Spinal cord (tissue), 10 donors: ENCODE measurements at places on chromosomes 5 and 9. TPM values are rescaled to one million over a fixed set of nuclear protein-coding genes. Genes with fewer than 3 reads are reported as not detected.

GRCh38 chr5:132438917-132439316 lies 51.7 kb downstream of the IRF1 start:
- no peaks in the 10 kb centered on the region for H3K36me3 ChIP-seq
- no peak overlapping the region for H3K27ac ChIP-seq
- H3K4me3 ChIP-seq = no peak overlapping the region
- DNase-seq = no peak
- no peaks in the 10 kb centered on the region for H3K27me3 ChIP-seq
- H3K4me1 ChIP-seq = peaks cover 9% of the 10 kb centered on the region

DNA sequence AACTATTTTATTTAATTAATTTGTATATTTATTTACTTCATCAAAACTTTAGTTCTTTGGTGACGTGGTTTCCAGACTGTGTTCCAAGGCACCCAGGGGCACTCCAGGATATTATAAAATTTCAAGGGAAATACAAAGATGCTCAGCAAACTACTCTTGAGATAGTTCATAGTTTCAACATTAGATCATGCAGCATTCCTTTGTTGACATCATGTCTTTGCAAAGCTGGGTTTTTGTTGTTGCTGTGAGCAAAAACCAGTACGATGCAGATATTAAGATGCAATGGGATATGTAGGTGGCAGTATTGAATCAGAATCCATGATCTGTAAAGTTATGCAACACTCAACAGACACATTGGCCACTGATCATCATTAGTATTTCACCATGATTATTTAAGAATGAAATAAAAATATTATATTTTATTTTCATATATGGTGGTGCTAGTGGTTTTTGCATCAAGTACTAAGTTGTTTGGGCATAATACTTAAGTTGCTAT lies 219.7 kb downstream of the ADCY2 start:
- no peaks in the 10 kb centered on the region for H3K4me1 ChIP-seq
- H3K36me3 ChIP-seq = no peaks in the 10 kb centered on the region
- no peaks in the 10 kb centered on the region for H3K27me3 ChIP-seq
- H3K4me3 ChIP-seq = no peak overlapping the region
- H3K27ac ChIP-seq = no peak overlapping the region

DNA sequence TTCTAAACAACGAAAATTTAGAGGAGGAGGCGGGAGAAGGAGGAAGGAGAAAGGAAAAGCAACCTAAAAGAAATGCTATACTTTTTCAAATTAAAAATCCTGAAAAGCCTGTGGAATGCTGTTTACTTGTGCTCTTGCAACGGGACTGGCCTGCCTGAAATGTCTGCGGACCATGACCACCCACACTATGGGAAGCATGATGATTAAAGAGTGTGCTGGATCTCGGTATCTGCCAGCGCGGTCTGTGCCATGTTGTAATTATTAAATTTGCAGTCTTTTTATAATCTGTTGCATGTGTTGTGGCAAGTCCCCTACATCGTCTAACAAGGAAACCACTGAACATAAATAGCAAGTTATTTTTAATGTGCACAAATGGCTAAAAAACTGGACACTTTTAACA lies 111.4 kb downstream of the FANCC start:
- DNase-seq = no peak
- no peak overlapping the region for H3K27ac ChIP-seq
- H3K4me3 ChIP-seq = no peak overlapping the region
- H3K27me3 ChIP-seq = no peaks in the 10 kb centered on the region
- H3K36me3 ChIP-seq = no peaks in the 10 kb centered on the region

DNA sequence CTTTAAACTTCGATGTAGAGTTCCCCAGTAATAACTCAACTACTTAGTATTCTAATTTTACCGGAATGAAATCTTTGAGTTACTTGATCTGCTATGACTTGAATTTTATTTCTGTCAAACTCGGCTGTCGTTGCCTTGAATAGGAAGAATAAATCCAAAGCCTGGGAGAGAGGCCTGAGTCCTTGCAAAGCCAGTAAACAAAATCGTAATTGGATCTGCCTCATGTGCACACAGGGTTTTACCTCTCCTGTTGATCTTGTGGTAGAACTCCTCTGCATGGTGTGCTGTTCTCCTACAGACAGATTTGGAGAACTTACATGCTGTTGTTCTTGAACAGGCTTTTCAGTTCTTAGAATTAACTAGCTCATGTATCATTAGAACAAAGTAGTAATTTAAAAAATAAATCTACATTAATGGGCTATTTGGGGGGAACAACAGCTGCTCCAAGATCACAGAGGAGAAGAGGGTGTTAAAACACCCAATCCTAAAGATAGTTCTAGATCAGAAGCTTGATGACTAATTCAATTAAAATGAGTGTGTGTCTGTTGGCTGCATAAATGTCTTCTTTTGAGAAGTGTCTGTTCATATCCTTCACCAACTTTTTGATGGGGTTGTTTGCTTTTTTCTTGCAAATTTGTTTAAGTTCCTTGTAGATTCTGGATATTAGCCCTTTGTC lies 28.9 kb downstream of the HSPB3 start:
- no peaks in the 10 kb centered on the region for H3K27me3 ChIP-seq
- no peak for DNase-seq
- no peak overlapping the region for H3K4me3 ChIP-seq
- no peaks in the 10 kb centered on the region for H3K4me1 ChIP-seq
- no peak overlapping the region for H3K27ac ChIP-seq

- no peak for DNase-seq
- no peak overlapping the region for H3K27ac ChIP-seq
Observed at GRCh38 chr5:156534085-156534484, 207.1 kb downstream of the SGCD start.

GRCh38 chr9:35690614-35691333 lies 1.0 kb upstream of the TPM2 start:
- peak overlapping the region; percentile 88 for H3K4me3 ChIP-seq
- no peaks in the 10 kb centered on the region for H3K36me3 ChIP-seq

DNA sequence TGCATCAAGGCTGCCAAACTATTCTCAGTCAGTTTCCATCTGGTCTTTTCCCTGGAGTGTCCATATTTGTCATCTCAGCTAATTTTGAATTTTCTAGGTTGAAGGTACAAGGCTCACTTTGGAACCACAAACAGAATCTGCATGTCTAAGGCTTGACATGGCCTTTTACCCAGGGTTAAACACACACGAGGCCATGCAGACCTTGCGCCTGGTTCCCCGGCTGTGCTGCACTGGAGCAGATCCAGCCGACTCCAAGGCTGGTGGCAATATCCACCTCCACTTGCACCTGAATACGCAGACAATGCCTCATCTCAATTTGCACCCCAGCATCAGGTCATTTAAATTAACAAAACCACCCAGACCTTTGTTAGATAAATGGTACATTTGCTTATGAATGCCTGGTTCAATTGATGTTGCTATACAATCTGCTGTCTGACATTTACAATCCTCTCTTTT lies 276.2 kb downstream of the HSPA4 start:
- no peaks in the 10 kb centered on the region for H3K27me3 ChIP-seq
- H3K4me3 ChIP-seq = no peak overlapping the region
- no peaks in the 10 kb centered on the region for H3K36me3 ChIP-seq
- DNase-seq = no peak
- no peak overlapping the region for H3K27ac ChIP-seq

FBXL7 gene
- total RNA-seq = 6.9 TPM

SLC35D2 gene
- 17.8 TPM for total RNA-seq

POLR3G gene
- 6.1 TPM for total RNA-seq

PRSS3 gene
- total RNA-seq = 3.0 TPM
